Hematopoietic multipotent progenitor cell treated with erythropoietin and hydrocortisone succinate and interleukin-3 and kit ligand, for 15 days (in vitro differentiated cells): ENCODE measurements at places on chromosomes 6 and 20.

DNA sequence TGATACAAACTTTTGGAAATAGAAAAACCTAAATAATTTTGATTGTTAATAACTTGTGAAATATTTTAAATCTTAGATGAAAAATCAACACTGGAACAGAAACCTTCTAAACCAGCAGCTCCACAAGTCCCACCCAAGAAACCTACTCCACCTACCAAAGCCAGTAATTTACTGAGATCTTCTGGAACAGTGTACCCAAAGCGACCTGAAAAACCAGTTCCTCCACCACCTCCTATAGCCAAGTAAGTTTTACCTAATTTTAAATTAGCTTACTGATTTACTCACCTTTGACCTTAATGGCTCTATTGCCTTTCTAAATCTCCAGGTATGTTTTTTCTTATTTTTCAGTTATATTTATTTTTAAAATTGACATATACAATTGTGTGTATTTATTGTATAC, 102.6 kb upstream of the ADGRF4 start:
- no peak for DNase-seq

GRCh38 chr6:23213651-23214050, 644.3 kb downstream of the HDGFL1 start:
- DNase-seq, result no peak

DNA sequence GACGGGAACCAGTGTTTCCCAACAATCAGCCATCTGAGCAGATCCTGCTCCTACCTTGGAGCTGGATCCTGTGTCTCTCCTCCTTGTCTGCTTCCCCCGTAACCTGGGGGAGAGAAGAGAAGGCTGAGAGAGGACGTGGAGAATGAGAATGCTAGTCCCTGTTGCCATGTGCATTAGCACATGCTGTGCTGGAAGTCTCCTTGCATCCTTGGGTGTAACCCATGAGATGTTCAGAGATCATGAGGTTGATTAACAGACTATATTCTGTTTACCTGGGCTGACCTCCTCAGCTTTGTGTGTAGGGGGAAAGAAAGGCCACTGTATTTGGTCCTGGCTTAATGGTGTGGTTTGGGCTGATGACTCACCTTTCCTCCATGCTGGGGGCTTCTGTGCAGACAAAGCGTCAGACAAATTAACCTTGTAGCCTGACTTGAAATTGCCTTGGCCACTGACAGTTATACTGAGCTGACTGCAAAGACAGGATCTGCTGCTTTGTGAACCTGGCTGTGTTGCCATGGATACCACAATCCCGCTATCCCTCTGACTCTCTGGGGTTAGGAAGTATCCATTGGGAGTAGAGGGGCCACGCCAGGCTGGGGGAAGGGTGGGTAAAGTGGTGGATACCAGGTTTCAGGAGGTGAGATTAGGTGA, 243.7 kb upstream of the CHD6 start:
- DNase-seq, result no peak

DNA sequence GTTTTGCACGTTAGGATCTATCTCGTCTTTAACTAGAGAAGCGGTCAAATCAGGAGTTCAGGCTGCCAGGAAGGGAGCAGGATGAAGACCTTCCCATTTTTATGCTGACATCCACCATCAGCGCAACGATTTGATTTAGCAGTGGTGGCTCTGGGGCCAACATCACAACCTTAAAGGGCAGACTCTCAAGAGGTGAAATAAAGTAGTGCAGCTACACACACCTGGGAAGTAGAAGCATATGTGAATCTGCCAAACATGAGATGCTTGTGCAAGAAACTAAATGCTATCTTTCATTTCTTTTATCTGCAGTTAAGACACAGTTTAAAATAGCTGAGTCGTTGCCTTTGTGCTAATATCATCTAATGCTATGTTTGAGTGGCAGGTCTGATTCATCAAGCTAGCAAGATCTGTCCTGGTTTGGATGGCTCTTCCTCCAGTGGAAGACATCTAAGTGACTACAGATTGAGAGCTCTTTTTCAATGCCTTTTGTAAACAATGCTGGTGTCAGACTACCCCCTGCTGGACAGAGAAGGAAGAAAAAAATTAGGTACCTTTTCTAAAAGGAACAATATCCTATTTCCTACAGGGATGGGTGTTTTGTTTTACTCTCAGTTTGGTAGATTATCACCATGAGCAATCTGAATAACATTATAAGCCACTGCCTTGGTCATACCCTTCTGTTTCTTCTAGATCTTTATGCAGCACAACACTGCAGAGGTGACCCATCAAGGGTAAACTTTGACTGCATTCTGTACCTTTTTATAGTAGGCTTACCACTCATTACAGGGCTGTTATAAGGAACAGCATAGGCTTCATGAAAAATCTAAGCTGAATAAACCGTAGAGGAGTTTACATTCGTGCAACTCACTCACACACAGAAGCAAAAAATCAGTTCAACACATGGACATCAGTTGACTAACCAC, 171.6 kb upstream of the FBXL4 start:
- peak; percentile 50 for DNase-seq

DNA sequence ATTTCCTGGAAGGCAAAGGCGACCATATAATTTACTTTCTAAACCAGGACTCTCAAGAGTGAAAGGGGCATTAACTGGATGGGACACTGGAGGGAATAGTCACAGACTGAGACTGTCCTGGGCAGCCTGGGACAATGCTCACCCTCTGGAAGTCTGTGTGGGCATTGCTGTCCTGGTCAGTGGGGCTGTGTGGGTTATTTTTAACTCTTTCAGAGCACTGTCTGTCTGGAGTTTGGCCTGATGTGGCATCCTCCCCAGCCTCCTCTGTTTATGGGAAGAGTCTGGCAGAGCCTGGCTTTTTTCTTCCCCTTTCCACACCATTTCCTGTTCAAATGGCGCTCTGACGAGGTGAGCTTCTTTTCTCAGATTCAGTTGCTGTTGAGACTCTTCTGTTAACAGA, 11.7 kb downstream of the DAAM2 start:
- DNase-seq, result no peak

DNA sequence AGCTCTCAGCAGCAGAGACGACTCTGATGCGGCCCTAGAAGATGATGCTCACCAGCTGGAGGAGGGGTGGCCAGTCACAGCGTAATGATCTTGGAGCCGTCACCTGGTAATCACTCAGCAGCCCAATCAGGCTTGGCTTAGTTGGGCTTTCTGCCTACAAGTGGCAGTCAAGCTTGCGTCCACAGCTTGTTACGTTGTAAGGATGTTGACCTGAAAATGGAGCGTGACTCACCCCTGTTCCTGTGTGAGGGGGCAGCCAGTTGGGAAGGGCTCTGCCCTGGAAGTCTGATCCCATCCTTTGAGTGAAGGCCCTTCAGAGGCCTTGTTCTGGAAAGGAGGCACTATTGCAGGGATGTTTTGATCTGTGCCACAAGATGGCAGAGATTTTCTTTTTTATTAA, 49.8 kb downstream of the SPATA2 start:
- DNase-seq, result no peak

GRCh38 chr6:41049521-41049920, 3.5 kb upstream of the APOBEC2 start:
- no peak for DNase-seq
